ENCODE measurements at places on chromosomes 6 and 20. TPM values are rescaled to one million over a fixed set of nuclear protein-coding genes. Genes with fewer than 3 reads are reported as not detected.

Gene RNF144B
- 153 TPM for total RNA-seq

Gene DAAM2
- 19.8 TPM for total RNA-seq

Gene PFDN6
- total RNA-seq = 46.8 TPM

Gene SMIM29
- total RNA-seq = 22.6 TPM

Gene FAM217A
- total RNA-seq = not detected

Gene SLCO4A1
- total RNA-seq = 80.3 TPM

Gene KIF25
- total RNA-seq = not detected

Gene BTN1A1
- 0.09 TPM for total RNA-seq

Gene LY6G6D
- not detected for total RNA-seq

Gene GTSF1L
- total RNA-seq = not detected

Gene CHRNA4
- 0.44 TPM for total RNA-seq

Gene PSORS1C2
- total RNA-seq = not detected

Gene GPSM3
- 28.1 TPM for total RNA-seq

Gene SPATS1
- total RNA-seq = not detected

Gene APOM
- 4.6 TPM for total RNA-seq

Gene UNC5CL
- 53.7 TPM for total RNA-seq

Gene HMGCLL1
- 0.94 TPM for total RNA-seq

Gene FGD2
- total RNA-seq = 49.5 TPM

Gene PTK7
- total RNA-seq = 55.2 TPM

Gene HDGFL1
- total RNA-seq = not detected

Gene TCF21
- total RNA-seq = 6.3 TPM

Gene LMBRD1
- 91.3 TPM for total RNA-seq

Gene EYS
- total RNA-seq = not detected

Gene HSPA12B
- total RNA-seq = 18.9 TPM

Gene CST11
- not detected for total RNA-seq

Gene NRSN1
- total RNA-seq = not detected

Gene RFX6
- total RNA-seq = not detected

Gene MOXD1
- 35.9 TPM for total RNA-seq

Gene HEY2
- total RNA-seq = 10.7 TPM

Gene WASF1
- 9.7 TPM for total RNA-seq

Gene CUTA
- 163 TPM for total RNA-seq

Gene BMP2
- total RNA-seq = 8.7 TPM

Gene SEL1L2
- total RNA-seq = not detected

Gene ZNF165
- total RNA-seq = 3.6 TPM

Gene AGPAT1
- total RNA-seq = 58.9 TPM

Gene DLL1
- total RNA-seq = 11.9 TPM

Gene SYNDIG1
- 5.4 TPM for total RNA-seq

Gene C2
- 38.7 TPM for total RNA-seq

Gene GHRH
- not detected for total RNA-seq

Gene CGA
- total RNA-seq = not detected

Gene SKIC2
- total RNA-seq = 67.8 TPM

Gene PDYN
- not detected for total RNA-seq

Gene RWDD2A
- total RNA-seq = 4.0 TPM

Gene HS3ST5
- 0.09 TPM for total RNA-seq

Gene BPIFA1
- not detected for total RNA-seq

Gene MATN4
- total RNA-seq = 0.19 TPM

Gene C20orf144
- 0.16 TPM for total RNA-seq

Gene RUNX2
- 4.7 TPM for total RNA-seq

Gene DDRGK1
- 81.8 TPM for total RNA-seq

Gene ARHGAP18
- total RNA-seq = 39.8 TPM

Gene F13A1
- 275 TPM for total RNA-seq

Gene SLC22A16
- 0.79 TPM for total RNA-seq

All from kidney (tissue), 22 donors.